ENCODE measurements at places on chromosomes 2 and 18.

GRCh38 chr2:222637067-222637466, 18.8 kb downstream of the FARSB start:
- no peak for DNase-seq

- DNase-seq = no peak
These were observed 2.0 kb downstream of the CHRND start for GRCh38 chr2:232527905-232528470.

DNA sequence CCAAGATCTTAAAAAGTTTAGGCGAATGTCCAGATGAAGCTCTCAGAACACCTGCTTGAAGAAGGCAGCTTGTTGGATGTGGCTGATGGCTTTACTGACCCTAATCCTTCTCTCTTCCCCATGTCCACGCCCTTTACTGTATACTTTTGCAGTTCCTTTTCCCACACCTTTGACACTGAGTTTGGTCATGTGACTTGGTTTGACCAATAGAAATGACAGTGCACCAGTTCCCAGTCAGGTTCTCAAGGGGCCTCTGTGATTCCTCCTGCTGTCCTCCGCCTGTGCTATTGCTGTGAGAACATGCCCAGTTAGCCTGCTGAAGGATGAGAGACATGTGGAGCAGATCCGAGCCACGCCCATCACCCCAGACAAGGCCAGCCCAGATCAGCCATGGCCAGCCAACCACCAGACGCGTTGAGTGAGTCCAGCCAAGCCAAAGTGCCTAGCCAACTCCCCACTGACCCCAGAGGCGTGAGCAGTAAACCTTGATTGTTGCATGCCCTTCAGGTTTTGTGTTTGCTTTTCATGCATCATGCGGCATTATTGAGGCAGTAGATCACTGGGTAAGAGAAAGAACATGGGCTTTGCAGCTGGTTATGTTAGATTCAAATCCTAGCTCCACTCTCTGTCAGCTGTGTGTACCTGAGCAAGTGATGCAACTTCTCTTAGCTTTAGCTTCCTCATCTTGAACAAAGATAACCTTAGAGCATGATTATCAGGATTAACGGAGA, 258.0 kb upstream of the SIX2 start:
- no peak for DNase-seq

DNA sequence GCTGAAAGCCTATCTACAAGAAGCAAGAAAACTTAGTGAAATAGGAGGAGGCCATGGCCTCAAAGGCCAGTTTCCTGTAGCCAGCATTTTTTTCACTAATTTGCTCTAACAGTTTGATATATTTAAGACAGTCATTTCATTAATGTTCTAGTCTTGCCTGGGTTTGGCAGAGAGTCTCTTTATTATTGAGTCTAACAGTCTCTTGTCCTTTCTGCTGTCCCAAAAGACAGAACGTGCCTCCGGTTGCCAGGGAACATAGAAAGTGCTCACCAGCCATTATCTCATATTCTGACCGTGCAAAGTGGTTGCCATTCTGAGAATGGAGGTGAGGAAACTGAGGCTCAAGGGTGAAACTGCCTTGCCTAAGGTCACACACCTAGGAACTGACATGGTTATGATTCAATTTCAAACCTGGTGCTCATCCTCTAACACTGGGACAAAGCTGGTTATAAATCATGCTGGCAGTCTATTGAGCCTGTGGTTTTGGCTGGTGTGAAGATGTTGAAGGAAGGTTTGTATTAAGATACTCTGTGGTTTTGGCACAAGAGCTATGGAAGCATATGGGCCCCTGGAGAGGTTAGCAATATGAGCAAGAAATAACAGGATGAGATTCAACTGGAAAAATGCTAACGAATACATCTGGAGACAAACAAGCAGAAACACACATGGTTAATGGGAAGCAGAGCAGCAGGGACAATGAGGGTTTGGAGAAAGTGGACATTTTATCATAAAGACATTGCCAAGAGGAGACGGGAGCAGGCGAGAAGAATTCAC, 903.3 kb upstream of the KLHL29 start:
- DNase-seq = no peak
